ENCODE measurements at places on chromosomes 2 and 18. TPM values are rescaled to one million over a fixed set of nuclear protein-coding genes. Genes with fewer than 3 reads are reported as not detected.

DNA sequence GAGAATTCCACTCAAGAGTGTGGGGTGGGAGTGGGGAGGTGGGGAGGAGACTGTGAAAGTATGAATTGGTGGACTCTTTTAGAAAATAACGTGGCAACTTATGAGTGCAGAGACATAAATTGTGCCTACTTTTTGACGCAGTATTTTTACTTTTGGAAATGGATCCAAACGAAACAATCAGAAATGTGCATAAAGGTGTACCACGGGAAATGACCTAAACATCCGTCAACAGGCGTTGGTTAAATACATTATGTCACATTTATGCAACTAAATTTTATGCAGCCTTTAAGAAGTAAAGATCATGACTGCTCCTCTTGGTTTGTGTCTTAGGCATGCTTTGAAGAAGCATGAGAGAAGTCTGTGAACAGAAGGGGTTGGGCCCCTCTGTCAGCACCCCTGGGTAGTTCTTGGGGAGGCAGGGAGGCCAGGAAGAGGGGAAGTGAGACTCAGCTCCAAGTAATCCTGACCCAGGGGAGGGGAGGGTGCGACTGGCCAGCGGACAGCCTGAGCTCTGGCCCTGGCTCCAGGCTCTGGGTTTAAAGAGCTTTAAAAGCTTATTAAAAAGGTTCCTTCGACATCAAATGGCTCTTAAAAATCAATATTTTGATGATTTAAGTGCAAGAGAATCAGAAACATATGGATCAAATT is 126.4 kb upstream of the HAAO start:
- no peak for DNase-seq

GRCh38 chr2:16026816-16027501 is 86.6 kb downstream of the MYCN start:
- DNase-seq: no peak

Gene CCDC85A
- 1.9 TPM for total RNA-seq

Gene CDH2
- 204 TPM for total RNA-seq

Gene ANKRD62
- total RNA-seq: not detected
